IMR-90 (cell line): ENCODE measurements at places on chromosomes 3 and 15. TPM values are rescaled to one million over a fixed set of nuclear protein-coding genes. Genes with fewer than 3 reads are reported as not detected.

The LSAMP gene
- 7.9 and 8.0 TPM in 2 replicates for polyA plus RNA-seq

GRCh38 chr15:89226359-89227221 is 5.2 kb upstream of the RLBP1 start:
- H3K36me3 ChIP-seq = no peaks in the 10 kb centered on the region
- DNase-seq = no peak
- H3K27me3 ChIP-seq = no peaks in the 10 kb centered on the region
- H3K4me1 ChIP-seq = peaks cover 6% of the 10 kb centered on the region; the same call in 1 of the 2 replicates
- no peak overlapping the region for H3K4me3 ChIP-seq

DNA sequence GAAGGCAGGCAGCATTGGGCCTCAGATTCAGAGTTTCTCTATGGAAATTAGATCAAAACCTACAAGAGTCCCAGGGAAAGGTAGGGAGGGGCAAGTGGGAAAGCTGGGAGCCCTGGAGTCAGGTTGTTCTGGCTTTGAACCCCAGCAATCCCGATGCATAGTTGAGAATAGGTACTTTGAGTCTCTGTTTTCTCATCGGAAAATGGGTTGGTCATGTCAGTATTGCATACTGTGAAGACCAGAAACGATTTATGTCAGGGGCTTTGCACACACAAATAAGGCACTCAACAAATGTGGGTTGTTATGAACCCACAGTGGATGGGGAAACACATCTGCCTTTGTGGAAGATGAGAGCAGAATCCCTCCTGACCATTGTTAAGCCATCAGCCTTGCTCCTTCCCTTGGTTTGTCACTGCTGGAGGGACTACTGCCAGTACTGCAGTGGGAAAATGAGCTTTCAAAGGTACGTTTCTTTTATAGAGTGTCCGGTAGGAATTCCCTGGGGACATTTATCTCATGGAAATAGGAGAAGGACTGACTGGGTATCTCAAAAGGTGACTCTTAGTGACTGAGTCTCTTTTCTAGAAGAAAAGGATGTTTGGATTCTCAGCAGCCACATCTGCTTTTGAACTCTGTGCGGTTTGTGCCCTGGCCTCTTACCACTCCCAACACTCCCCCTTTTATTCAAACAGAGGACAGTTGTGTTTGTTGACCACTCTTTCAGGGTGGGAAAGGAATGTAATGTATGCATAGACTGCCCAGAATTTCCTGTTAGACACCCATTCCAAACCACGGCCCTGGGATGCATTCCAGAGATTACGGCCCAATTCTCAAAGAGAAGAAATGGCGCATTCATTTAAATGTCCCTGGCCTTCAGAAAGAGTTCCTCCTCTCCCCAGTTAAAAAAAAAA is 54.6 kb upstream of the VILL start:
- H3K4me1 ChIP-seq = peaks cover 18% of the 10 kb centered on the region
- H3K4me3 ChIP-seq = no peak overlapping the region
- no peaks in the 10 kb centered on the region for H3K36me3 ChIP-seq
- peak; percentile 95 for DNase-seq

The LRRC3B gene
- not detected in 2 replicates for polyA plus RNA-seq

DNA sequence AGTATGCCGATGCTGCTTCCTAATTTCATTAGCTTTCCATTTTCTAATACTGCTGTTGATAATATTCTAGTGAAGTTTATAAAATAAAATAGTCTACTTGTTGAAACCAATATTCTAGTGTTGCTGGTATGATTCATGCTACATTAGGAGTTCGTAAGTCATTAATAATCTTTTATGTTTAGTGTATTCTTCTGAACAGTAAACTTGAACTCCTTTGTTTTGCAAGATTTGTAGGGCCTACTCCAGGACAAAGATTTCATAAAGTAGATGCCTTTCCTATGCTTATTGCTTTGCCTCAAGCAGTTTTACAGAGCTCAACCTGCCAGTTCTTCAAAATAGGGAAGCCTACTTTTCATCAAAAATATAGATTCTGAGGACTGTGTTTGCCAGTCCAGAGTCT is 111.5 kb downstream of the RSRC1 start:
- H3K4me3 ChIP-seq = no peak overlapping the region
- peak; percentile 46 for DNase-seq
- H3K36me3 ChIP-seq = no peaks in the 10 kb centered on the region
- no peaks in the 10 kb centered on the region for H3K4me1 ChIP-seq

DNA sequence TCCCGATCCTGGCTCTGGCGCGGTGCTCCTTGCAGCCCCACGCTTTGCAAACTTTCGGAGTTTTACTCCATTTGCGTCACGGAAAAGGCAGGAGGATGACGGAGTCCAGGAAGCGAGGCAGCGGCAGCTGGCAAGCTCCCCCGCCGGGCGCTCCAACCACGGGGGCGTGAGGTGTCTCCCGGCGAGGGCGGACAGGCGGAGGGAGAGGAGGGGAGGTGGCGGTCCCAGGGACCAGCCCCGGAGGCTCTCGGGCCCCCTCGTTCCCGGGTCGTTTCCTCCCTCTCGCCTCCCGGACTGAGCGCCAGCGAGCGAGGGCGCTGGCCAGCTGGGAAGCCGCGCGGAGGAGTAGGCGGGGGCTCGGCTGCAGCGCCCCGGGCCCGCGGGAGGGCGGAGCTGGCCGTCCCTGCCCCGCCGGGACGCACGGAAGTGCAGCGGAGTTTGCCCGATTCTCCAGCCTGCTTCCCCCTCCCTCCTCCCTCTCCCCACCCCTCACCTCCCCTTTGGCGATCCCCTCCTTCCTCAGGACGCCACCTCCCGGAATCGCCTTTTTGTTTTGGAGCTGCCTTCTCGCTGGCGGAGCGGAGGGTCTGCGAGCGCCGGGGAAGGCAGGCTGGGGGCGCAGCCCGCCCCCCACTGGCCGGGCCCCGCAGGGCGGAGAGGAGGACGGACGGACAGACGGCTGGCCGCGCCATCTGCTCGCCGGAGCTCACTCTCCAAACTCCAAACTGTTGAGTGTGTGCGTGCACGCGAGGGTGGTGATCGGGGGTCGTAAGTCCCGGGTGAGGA is at the start of gene SNX33:
Gene SNX33, plus strand, starts transcription at position 543 of the 786 bp plus-strand sequence. CDS start 1,191 bp downstream, outside the sequence.
- H3K36me3 ChIP-seq = peaks cover 26% of the 10 kb centered on the region
- H3K4me3 ChIP-seq = peak within 1 kb of the TSS; percentile 88
- peak within 1 kb of the TSS; percentile 94 for H3K27ac ChIP-seq
- peaks cover 37% of the 10 kb centered on the region for H3K4me1 ChIP-seq
- H3K27me3 ChIP-seq = no peaks in the 10 kb centered on the region

- DNase-seq = no peak
- no peak overlapping the region for H3K4me3 ChIP-seq
- no peak overlapping the region for H3K27ac ChIP-seq
- no peaks in the 10 kb centered on the region for H3K36me3 ChIP-seq
- no peaks in the 10 kb centered on the region for H3K27me3 ChIP-seq
These were observed 89.4 kb downstream of the RFTN1 start for GRCh38 chr3:16423947-16424673.

The SUSD5 gene
- 1.2 and 1.4 TPM in 2 replicates for polyA plus RNA-seq
